AG10803 (cell line): ENCODE measurements at places on chromosomes 12 and 14.
A peak's percentile ranks its signal among the peaks of the same experiment; 100 is the strongest.

- DNase-seq: no peak
These were observed 99.1 kb upstream of the SLCO1C1 start for GRCh38 chr12:20596061-20596460.

DNA sequence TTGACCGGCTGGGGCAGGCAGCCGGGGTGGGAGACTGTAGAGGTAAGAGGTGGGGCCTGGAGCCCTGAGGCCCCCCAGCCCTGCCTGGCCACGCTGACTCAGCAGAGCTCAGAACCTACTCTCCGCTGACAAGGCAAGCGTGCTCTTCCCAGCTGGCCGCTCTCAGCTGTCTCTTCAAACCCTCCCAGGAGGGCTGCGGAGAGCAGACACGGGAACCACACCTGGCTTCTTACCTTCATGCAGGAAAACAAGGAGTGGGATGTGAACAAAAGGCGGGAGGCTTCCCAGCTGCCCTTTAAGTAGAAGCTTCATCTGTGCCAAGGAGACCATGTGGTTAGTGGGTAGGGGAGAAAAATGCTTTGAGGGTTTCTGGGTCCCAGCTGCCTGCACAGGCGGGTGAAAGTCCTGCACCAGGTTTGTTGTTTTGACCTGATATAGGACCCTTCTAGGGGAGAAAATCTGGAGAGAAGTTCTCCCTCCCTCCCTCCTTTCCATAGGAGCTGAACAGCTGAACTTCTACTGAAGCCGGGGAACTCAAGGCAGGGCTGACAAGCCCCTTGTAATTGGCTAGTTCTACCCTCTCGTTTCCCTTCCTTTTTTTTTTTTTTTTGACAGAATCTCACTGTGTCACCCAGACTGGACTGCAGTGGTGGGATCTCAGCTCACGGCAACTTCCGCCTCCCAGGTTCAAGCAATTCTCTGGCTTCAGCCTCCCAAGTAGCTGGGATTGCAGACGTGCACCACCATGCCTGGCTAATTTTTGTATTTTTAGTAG is 12.8 kb upstream of the TESC start:
- DNase-seq: no peak

DNA sequence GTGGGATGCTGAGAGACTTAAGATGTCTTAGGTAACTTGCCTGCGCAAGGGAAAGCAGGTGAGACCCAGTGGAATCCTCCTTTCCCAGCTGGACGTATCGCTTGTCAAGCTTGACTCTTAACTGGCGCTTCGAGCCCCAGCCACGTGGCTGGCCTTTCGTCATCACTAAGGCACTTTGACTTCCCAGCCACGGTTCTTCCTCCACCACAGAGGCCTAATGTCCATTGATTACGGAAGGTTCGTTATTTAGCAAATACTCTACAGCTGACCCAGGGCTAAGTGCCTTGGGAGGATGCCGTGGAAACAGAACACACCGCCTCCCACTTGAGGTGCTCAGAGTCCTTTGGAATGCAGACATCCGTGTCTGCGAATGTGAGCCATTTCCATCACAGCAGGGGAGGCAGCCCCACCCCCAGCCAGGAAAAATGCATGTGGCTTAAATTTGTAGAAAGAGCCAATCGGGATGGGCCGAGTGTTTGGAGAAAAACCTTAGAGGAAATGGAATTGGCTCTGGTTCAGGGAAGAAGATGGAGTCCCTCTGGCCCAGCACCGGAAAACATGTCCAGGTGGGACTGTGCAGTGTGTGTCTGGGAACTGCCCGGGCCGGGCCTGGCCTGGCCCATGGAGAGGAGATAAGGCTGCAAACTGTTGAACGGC is 115.7 kb downstream of the PLXNC1 start:
- peak; percentile 58 for DNase-seq

DNA sequence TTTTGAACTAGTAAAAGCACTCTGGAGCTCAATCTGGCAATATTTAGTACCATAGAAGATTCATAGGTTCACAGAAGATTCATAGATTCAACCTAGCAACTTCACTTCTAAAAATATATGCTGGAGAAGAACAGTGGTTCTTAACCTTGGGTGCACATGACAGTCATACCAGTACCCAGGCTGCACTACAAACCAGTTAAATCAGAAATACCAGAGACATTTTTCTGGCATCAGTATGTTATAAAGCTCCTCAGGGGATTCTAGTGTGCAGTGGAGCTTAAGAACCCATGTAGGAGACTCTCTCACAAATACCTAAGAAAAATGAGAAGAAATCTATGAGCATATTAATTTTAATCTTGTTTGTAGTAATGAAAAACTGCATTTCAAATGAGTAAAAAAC is 46.6 kb downstream of the CNTN1 start:
- DNase-seq: no peak

DNA sequence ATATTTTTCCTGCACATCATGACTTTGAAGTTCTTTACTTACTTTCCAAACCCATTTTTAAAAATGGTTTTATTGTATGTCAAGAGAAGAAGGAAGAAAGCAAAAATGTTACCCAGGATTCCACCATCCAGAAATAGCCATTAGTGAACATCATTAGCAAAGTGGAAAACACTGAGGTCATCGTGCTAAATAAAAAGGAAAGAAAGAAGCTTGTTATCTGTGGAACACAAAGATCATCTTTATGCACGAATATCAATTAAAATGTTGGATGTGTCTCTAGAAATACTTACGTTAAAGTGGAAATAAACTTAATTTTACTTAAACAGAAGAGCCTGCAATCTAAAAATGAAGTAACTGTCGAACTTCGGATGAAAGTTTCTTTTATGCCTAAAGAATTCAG is 27.3 kb downstream of the SFSWAP start:
- DNase-seq: no peak

DNA sequence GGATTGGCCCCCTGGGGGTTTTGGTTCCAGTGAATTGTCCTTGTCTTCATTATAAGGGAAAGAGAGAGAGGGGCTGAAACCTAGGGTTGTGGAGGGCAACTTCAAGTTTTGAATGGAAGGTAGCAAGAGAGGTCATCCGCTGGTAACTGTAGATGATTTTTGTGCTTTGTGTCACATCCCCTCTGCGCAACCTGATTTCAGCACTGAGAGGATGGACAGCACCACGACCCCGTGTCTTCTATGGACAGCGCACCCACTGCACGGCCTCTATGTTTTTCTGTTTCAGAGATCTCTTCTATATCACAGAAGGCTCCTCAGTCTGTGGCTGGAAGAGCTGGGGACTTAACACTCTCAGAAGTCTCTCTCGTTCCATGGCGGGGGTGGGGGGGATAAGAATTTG is 127.0 kb upstream of the RPH3A start:
- DNase-seq: no peak

GRCh38 chr12:18798535-18799361 is 60.8 kb downstream of the CAPZA3 start:
- DNase-seq: peak; percentile 51

DNA sequence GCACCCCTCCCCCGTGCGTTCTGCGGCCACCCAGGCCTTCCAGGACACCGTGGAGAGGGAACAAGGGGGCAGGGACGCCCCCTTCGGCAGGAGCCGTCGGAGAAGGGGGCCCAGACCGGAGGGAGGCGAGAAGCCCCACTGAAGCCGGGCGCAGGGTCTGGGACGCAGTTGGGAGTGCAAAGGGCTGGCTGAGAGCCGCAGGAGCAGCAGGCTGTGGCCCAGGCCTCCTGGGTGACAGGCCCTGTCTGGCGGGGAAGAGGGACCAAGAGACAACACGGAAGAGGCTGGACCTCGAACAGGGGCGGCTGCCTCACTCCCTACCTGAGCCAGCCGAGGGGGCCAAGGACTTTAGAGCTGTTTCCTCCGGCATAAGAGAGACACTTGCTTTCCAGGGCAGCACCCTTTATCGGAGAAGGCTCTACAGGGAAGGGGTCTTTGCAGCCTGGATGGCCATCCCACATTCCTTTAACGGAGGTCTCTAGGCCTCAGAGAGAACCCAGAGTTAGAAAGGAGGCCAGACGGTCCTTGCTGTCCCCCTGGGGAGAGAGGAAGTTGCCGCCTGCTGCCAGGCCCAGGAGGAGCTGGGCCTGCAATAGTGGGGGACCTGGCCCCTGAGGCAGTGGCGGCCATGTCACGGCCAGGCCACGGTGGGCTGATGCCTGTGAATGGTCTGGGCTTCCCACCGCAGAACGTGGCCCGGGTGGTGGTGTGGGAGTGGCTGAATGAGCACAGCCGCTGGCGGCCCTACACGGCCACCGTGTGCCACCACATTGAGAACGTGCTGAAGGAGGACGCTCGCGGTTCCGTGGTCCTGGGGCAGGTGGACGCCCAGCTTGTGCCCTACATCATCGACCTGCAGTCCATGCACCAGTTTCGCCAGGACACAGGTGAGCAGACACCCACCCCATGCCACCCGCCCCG is 1.3 kb downstream of the DTX1 start:
- no peak for DNase-seq

- no peak for DNase-seq
These were observed 138.4 kb downstream of the ADGRD1 start for GRCh38 chr12:131091976-131092691.

DNA sequence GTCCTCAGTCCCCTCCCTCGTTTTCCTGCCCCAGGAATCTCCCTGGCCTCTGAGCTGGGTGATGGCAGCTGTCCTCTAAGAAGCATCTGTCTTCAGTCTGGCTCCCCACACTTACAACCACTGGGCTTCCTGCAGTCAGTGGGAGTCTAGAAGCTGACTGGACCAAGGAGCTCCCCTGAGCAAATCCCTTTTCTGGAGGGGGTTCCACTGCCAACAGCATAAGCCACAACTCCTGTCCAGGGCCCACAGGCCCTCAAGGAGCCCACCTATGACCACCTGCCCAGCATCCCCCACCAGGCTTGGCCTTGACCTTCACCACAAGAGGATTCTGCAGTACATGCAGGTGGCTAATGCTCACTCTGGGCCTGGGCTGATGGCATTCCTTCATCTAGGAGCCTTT is 4.1 kb downstream of the RDH16 start:
- DNase-seq: no peak

DNA sequence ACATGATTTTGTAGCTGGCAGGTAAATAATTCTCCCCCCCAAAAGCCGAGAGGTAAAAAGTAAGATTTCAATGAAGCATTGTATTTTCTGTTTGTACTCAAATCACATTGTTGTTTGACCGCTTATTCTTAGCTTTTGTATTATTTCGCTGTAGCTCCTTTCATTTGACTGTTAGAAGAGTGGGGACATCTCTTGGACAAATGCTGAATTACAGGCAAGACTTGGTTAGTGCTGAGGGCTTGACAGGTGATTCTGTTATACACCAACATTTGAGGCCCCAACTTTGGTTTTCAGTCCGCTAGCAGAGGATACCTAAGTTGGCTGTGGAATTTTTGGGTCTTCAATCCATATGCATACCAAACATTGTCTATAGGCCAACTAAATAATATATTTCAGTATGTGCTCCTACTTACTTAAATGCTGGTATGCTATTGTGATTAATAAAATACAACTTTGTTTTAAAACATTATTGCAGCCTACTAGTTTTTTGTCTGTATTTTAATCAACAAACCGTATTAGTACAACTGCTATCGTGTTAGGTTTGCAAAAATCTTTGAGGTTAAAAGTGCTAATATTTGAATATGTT is 102.2 kb downstream of the ERC1 start:
- DNase-seq: peak; percentile 62

DNA sequence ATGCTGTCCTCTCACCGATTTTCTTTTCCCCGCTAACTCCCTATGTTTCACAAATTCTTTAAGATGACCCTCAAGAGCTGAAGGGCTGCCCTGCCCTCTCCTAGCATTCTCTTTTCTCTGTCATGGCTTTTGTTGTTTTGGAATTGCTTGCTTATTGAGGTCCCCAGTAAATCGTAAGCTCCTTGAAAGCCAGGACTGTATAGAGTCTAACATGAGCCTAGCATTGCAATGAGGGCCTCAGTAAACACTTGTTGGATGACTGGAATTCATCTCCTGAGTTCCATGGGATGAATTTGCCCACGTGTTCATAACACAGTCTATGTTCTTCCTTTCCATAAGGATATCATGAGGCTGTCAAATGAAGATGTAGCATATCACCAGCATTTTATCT is 92.2 kb downstream of the APAF1 start:
- DNase-seq: no peak

DNA sequence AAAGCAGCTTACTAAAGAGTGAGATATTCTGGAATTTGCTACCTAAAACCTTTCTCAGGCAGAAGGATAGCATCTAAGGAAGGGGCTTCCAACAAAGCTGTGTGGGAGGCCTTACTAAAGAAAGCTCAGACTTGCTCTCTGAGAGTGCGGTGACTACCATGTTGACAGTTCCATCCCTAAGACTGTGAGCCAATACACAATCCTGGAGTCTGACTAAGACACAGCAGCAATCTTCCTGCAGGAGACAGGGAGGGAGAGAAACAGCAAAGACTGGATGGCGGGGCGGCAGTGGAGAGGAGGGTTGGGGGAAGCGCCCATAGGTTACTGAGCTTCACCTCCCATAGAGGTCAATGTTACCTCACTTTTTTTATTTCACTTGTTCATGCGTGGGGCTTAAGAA is 70.9 kb downstream of the KITLG start:
- DNase-seq: peak; percentile 57

- no peak for DNase-seq
These were observed 9.4 kb upstream of the GPR132 start for GRCh38 chr14:105074601-105075053.

GRCh38 chr12:4483885-4484823 is 38.5 kb upstream of the FGF6 start:
- DNase-seq: no peak

DNA sequence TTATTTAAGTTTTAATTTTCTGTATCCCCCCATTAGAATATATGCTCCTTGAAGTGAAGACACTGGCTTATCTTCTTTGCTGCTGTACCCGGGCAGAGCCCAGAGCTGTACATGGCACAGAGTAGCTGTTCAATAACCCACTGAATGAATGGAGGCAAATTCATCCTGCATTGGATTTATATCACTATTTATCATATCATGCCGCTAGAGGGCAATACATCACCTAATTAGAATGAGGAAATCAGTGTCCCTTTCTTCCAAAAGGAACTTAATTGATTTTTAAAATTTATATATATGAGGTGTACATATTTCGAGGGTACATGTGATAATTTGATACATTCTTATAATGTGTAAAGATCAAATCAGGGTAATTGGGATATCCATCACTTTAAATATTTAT is 89.2 kb upstream of the TMEM260 start:
- DNase-seq: peak; percentile 39

DNA sequence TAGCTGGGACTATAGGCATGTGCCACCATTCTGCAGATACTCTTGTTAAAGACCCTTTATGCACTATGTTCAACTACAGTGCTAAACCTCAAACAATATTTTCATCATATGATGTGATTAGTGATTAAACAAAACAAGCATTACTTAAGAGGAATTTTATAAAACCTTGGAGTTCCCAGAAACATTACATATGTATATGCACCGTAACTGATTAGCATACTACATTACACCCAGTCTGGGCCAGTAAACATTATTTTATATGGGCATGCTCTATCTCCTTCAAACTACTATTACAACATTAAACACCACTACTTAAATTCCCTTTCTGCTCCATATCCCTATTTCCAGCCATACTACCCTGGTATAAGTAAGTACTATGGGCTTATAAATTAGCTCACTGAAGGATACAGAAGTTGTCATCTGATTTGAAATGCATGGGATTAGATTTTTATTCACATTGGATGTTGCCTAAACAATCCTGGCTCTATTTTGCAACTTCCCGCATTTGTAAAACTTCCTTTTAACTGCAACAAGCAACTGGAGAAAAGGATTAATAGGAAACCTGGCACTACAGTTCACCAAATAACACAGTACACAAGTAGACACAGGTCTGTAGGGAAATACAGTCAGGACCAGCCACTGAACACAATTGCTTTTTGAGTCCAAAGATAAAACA is 205.8 kb downstream of the MED13L start:
- DNase-seq: no peak
